Thoracic aorta endothelial cell (primary cell): ENCODE measurements at places on chromosomes 16 and 17. TPM values are rescaled to one million over a fixed set of nuclear protein-coding genes. Genes with fewer than 3 reads are reported as not detected.

Gene NTN3
- not detected in 2 replicates for total RNA-seq

Gene KRTAP2-2
- not detected in 2 replicates for total RNA-seq

Gene OR2C1
- total RNA-seq, result not detected in 2 replicates

Gene CD300LB
- not detected in 2 replicates for total RNA-seq

Gene JPT1
- 321 and 330 TPM in 2 replicates for total RNA-seq

Gene C1QL1
- 0.13 TPM in 1 of 2 replicates, not detected in the other for total RNA-seq

Gene C1QTNF1
- total RNA-seq, result 4.1 and 6.8 TPM in 2 replicates
